IMR-90 (cell line): ENCODE measurements at places on chromosomes 1 and 21. TPM values are rescaled to one million over a fixed set of nuclear protein-coding genes. Genes with fewer than 3 reads are reported as not detected.

Gene TFF3
- total RNA-seq: not detected in 2 replicates

Gene MPZ
- 0.18 and 0.28 TPM in 2 replicates for total RNA-seq

Gene OR2L8
- not detected in 2 replicates for total RNA-seq

Gene LHX8
- not detected in 2 replicates for total RNA-seq

Gene PALMD
- 0.72 and 1.1 TPM in 2 replicates for total RNA-seq

Gene S100A10
- total RNA-seq: 77.2 and 86.0 TPM in 2 replicates

Gene HCRTR1
- total RNA-seq: not detected in 2 replicates

- peak; percentile 30 for DNase-seq
- no peak overlapping the region for H3K4me3 ChIP-seq
- peaks cover 3% of the 10 kb centered on the region for H3K4me1 ChIP-seq
- H3K27ac ChIP-seq: no peak overlapping the region
Measured at GRCh38 chr1:111672331-111672730, 52.7 kb downstream of the RAP1A start.

GRCh38 chr1:109818988-109819764 lies 55.5 kb upstream of the EPS8L3 start:
- H3K36me3 ChIP-seq: no peaks in the 10 kb centered on the region
- H3K4me3 ChIP-seq: no peak overlapping the region
- no peaks in the 10 kb centered on the region for H3K27me3 ChIP-seq
- no peak for DNase-seq
- peaks cover 24% of the 10 kb centered on the region for H3K4me1 ChIP-seq
- no peak overlapping the region for H3K27ac ChIP-seq

DNA sequence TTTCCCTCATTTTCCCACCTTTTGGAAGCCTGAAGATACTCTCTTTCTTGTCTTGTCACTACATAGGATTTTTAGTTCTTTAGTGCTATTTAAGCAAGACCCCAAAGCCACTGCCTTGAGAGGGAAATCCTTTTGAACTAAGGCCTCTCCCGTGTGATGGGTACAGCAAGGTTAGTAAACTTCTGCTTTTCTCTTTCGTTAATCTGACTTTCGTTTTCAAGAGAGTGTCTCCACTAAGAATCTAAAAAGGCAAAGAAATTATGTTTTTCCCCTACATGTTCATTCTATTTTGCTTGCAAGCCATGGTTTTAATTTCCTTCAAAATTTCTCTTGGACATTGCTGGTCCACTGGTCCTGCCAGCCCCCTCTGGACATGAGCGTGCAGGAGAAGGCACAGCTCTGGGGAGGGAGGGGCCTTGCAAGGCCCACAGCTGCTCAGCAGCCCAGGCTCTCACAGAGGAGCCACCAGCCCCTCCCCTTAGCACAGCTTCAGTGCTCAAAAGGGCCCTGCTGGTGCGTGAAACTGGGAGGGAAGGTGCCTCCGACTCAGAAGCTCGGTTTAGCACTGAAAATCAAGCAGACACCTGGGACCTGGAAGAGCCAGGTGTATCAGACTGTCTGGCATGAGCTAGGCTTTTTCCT lies 210.9 kb upstream of the GALNT2 start:
- H3K27me3 ChIP-seq: peaks cover 2% of the 10 kb centered on the region; the same call in 1 of the 2 replicates
- DNase-seq: no peak
- no peak overlapping the region for H3K27ac ChIP-seq
- H3K36me3 ChIP-seq: no peaks in the 10 kb centered on the region
- peak overlapping the region; percentile 6; the same call in 1 of the 2 replicates for H3K4me3 ChIP-seq

DNA sequence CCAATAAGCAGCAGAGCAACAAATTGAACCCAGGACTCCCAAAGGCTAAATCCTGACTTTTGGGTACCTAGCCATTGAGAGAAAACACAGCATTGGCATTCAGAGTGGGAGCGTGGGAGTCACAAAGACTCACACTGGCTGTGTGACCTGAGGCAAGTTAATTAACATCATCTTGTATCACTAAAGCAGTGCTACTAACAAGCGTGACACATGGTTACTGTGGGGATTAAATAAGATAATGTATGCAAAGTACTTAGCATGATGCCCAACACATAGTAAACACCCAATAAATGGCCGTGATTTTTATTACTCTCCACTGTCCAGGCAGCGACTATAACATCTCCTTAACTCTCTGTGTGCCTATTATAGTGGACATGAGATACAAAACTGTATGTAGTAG lies 73.3 kb downstream of the CD34 start:
- H3K4me1 ChIP-seq: no peaks in the 10 kb centered on the region; the same call in 1 of the 2 replicates
- no peaks in the 10 kb centered on the region for H3K27me3 ChIP-seq
- no peak overlapping the region for H3K4me3 ChIP-seq
- DNase-seq: no peak
- no peak overlapping the region for H3K27ac ChIP-seq

- no peaks in the 10 kb centered on the region for H3K36me3 ChIP-seq
- DNase-seq: no peak
- no peaks in the 10 kb centered on the region for H3K4me1 ChIP-seq
- no peak overlapping the region for H3K4me3 ChIP-seq
- H3K27ac ChIP-seq: no peak overlapping the region
Measured at GRCh38 chr1:248670003-248670402, 14.7 kb upstream of the OR2T27 start.

DNA sequence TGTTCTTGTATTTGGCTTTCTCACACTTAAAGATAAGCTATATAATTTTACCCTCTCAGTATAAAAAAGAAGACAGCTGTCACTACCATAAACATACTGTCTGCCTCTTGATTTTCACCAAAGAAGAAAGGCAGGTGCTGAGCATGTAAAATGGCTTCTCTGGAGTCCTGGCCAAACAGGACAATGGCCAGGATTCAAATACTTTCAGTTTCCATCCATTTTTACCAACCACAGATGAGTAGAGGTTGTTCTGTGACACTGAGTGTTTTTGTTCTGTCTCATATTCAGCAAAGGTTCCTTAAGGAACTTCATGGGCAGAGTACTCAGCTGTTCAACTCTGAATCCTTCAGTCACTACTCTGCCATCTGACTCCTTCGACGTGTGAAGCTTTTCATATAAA lies 29.4 kb upstream of the RAB3GAP2 start:
- H3K4me1 ChIP-seq: 0 out of 2 replicates have a peak, but pooled peaks cover 1% of the 10 kb centered on the region
- H3K4me3 ChIP-seq: no peak overlapping the region
- no peaks in the 10 kb centered on the region for H3K36me3 ChIP-seq
- H3K27ac ChIP-seq: no peak overlapping the region
- no peak for DNase-seq

DNA sequence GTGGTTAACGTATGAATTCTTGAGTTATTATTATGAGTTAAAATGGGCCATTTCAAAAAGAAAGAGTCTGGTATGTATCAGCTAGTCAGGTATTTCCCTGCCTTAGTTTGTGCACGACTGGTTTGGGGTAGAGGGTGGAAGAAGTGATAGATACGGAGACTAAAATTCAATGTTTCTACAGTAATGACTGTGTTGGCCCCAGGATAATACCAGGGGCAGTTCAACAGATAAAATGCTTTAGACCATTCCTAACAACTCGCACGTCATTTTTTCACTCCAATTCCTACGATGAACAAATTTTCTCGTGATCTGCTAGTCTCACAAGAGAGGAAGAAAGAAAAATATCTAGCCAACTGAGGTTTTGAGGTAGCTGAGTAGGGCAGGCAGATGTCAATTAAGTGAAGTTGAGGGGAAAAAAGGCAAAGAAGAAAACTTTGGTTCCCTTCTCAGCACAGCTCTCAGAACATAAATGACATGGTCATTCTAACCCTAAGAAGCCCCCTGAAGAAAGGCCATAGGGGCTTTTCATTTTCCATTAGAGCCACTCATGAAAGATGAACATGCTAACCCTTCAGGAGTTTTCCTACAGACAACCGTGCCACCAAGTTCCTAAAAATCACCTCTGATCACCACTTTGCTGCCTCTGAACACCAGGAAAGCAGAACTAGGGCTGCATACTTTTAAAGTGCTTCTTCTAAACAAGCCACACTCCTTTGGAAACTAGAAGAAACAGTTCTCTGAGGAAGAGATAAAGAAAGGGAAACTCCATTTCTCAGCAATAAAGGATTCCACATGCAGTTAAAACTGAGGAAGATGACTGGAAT lies 5.6 kb downstream of the MCOLN2 start:
- no peaks in the 10 kb centered on the region for H3K4me1 ChIP-seq
- H3K27me3 ChIP-seq: peaks cover 23% of the 10 kb centered on the region
- H3K27ac ChIP-seq: no peak overlapping the region
- no peaks in the 10 kb centered on the region for H3K36me3 ChIP-seq
- no peak for DNase-seq

- peaks cover 4% of the 10 kb centered on the region; the same call in 1 of the 2 replicates for H3K36me3 ChIP-seq
- H3K27me3 ChIP-seq: no peaks in the 10 kb centered on the region
- no peak overlapping the region for H3K27ac ChIP-seq
Measured at GRCh38 chr1:84208935-84209334, 64.9 kb downstream of the PRKACB start.

DNA sequence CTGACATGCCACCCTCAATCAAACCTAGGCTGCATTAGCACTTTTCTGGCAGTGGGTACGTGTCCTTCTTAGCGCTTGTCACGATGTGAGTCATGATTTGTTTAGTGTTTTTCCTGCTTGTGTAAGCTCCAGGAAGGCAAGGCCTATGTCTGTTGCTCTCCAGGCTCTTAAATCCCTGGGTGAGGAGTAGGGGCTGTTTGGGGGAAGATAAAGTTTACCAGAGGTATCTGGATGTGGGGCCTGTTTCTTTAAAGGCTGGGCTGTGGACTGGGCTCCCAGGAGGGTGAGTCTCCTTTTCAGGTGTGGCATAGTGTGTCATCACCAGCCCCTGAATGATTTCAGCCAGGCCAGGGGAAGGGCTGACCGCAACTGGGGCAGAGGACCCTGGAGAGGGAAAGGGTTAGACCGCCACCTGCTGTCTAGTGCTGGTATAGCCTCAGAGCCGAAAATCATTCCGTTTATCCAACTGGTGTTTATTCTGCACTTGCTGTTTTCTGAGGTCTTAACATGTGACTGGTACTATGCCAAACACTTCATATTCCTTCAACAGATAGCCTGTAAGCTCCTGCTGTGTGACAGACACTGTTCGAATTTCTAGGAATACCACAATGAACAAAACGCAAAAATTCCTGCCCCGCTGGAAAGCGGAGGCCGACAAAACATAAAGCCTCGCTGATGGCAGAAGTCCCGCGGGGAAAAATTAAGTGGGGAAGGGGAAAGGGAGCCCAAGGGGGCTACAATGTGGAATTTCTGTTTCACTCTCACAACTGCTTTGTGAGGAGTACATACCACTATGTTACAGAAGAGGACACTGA lies 9.7 kb downstream of the SERINC2 start:
- H3K36me3 ChIP-seq: peaks cover 20% of the 10 kb centered on the region; the same call in 1 of the 2 replicates
- H3K27me3 ChIP-seq: no peaks in the 10 kb centered on the region
- H3K4me1 ChIP-seq: peaks cover 10% of the 10 kb centered on the region
- H3K4me3 ChIP-seq: no peak overlapping the region

GRCh38 chr1:8040586-8040985 lies 14.5 kb upstream of the ERRFI1 start:
- H3K4me3 ChIP-seq: no peak overlapping the region
- no peaks in the 10 kb centered on the region for H3K36me3 ChIP-seq
- H3K27me3 ChIP-seq: no peaks in the 10 kb centered on the region
- DNase-seq: peak; percentile 99
- peak overlapping the region; percentile 11 for H3K27ac ChIP-seq

DNA sequence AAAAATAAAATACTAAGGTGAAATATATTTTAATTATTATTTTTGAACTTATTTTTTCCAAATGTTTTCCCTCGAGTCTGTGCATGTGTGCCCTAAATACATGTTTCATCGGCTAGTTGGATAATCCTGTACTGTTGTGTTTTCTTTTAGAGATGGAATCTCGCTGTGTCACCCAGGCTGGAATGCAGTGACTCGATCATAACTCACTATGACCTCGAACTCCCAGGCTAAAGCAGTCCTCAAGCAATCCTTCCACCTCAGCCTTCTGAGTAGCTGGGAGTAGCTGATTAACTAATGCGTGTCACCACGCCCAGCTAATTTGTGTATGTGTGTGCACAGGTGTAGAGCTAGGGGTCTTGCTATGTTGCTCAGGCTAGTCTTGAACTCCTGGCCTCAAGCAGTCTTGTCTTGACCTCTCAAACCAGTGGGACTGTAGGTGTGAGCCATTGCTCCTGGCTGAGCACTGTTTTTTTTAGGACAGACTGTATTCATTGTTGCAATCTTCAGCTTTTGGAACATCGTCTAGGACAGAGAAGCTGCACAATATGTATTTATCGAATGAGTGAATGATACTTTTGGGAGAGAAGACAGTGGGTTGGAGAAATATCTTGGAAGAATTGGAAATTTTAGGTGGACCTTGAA lies 4.8 kb upstream of the TMCO1 start:
- H3K4me3 ChIP-seq: no peak overlapping the region
- no peaks in the 10 kb centered on the region for H3K36me3 ChIP-seq
- H3K27me3 ChIP-seq: no peaks in the 10 kb centered on the region
- peak; percentile 89 for DNase-seq

GRCh38 chr1:56574794-56575193 lies 4.6 kb downstream of the PLPP3 start:
- peaks cover 18% of the 10 kb centered on the region for H3K4me1 ChIP-seq
- peak overlapping the region; percentile 30; the same call in 1 of the 2 replicates for H3K4me3 ChIP-seq
- no peak overlapping the region for H3K27ac ChIP-seq
- DNase-seq: no peak
- H3K27me3 ChIP-seq: no peaks in the 10 kb centered on the region

- H3K27me3 ChIP-seq: no peaks in the 10 kb centered on the region
- H3K4me3 ChIP-seq: no peak overlapping the region
- no peaks in the 10 kb centered on the region for H3K36me3 ChIP-seq
Measured at GRCh38 chr1:70487910-70488665, 77.0 kb downstream of the CTH start.
